ENCODE measurements at places on chromosomes 12 and 14.

DNA sequence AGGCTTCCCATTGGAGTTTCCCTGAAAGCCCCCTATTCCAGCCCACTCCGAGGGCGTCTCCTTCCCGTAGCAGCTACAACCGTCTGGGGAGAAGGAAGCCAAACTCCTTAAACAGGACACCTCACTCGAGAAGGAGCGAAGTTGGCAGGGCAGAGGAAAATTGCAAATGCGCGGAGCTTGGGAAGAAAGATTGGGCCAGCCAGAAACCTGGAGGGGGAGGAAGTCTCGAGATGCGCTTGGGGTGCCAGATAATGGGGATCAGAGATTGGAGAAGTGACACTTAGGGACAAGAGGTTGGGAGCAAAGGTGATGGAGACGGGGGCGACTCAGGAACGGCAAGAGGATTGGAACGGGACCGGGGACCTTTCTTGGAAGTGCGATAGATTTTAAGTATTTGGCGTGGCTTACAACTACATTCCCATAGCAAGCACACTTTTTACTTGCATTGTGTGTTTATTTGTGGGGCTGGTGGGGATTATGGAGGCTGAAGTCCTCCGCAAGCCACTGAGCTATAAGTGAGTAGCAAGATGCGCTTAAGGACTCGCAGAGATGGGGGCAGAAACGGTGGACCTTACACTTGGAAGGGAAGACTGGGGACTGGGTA, 926 bp downstream of the HRK start:
- no peaks in the 10 kb centered on the region for H3K36me3 ChIP-seq
- no peak overlapping the region for H3K27ac ChIP-seq
- H3K27me3 ChIP-seq: peaks cover 44% of the 10 kb centered on the region
- DNase-seq: no peak

DNA sequence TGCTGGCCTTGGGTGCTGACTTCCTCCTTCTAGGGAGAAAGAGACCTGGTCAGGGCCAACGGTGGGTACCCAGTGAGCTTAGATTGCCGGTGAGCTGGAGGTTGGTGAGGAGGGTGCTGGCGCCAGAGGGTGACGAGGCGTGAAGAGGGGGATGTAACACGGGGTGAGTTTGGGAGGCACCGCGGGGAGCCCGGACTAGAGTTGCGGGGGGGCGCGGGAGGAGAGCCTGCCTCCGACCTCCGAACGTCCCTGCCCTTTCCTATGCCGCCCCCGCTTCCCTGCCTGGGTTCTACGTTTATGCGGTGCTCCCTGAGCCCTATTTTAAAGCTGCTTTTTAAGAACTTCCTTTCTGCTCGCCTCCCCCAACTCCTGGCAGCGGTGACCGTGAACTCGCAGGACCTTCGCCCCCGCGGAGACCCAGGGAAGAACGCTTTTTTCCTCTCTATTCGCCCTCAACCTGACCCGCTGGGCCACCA, 18.6 kb downstream of the OR6S1 start:
- no peak for DNase-seq
- H3K36me3 ChIP-seq: no peaks in the 10 kb centered on the region
- peak overlapping the region; percentile 35 for H3K4me3 ChIP-seq
- no peak overlapping the region for H3K27ac ChIP-seq
- H3K27me3 ChIP-seq: no peaks in the 10 kb centered on the region

DNA sequence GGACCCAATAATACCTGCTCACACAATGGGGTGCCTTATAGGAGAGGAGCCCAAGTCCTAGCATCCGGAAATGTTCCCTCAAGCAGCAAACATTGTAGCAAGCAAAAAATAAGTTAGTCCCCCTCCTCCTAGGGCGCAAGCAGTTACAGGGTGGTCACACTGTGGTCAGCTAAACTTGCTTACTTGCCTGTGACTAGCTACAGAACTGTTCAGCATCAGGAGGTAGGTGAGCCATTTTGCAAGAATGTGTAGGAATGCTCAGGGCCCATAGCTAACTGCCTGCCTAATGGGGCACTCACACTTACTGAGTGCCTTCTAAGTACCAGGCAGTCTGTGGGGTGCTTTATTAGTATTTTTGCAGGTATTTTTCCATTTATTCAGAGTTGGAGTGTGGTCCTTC, 154.6 kb upstream of the GRIN2B start:
- H3K4me1 ChIP-seq: no peaks in the 10 kb centered on the region
- H3K27me3 ChIP-seq: no peaks in the 10 kb centered on the region
- no peaks in the 10 kb centered on the region for H3K36me3 ChIP-seq
- no peak overlapping the region for H3K27ac ChIP-seq

GRCh38 chr12:14952299-14952921, 9.0 kb downstream of the ARHGDIB start:
- H3K36me3 ChIP-seq: no peaks in the 10 kb centered on the region
- H3K4me1 ChIP-seq: no peaks in the 10 kb centered on the region
- no peak overlapping the region for H3K4me3 ChIP-seq

- H3K27ac ChIP-seq: no peak overlapping the region
- no peaks in the 10 kb centered on the region for H3K36me3 ChIP-seq
- DNase-seq: no peak
- H3K4me1 ChIP-seq: no peaks in the 10 kb centered on the region
- no peaks in the 10 kb centered on the region for H3K27me3 ChIP-seq
Observed at GRCh38 chr12:14322403-14322802, 43.1 kb upstream of the ATF7IP start.

- no peaks in the 10 kb centered on the region for H3K4me1 ChIP-seq
- H3K27ac ChIP-seq: no peak overlapping the region
Observed at GRCh38 chr12:128606538-128606937, 217.2 kb downstream of the SLC15A4 start.

DNA sequence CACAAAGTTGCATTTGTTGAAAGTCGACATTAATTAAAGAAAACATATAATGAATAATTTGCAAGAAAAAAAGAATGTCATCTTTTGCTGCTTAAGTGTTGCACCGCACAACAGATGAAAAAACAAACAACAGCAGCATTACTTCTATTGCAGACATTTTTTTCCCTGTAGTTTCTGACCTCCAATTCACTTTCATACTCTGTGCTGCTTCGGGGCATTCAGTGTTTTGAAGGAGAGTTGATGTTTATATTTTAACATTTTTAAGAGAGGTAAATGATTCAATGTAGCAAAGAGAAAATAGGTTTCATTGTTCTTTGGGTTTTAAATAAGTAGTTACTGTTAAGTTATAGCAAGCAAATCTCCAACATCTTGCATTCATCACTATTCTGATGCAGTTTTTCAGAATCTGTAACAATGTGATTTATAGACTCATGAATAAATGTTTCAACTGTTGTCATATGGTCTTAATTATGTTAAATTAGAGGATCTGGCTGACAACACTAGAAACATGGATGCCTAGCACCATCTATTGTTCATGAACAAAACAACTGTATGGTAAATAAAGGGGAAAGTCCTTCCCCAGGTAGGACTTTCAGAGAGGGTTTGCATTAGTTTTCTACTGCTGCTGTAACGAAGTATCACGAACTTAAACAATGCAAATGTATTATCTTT, 168.1 kb downstream of the BCAT1 start:
- no peaks in the 10 kb centered on the region for H3K27me3 ChIP-seq
- no peak overlapping the region for H3K27ac ChIP-seq
- no peaks in the 10 kb centered on the region for H3K36me3 ChIP-seq
- no peak overlapping the region for H3K4me3 ChIP-seq
- H3K4me1 ChIP-seq: no peaks in the 10 kb centered on the region

DNA sequence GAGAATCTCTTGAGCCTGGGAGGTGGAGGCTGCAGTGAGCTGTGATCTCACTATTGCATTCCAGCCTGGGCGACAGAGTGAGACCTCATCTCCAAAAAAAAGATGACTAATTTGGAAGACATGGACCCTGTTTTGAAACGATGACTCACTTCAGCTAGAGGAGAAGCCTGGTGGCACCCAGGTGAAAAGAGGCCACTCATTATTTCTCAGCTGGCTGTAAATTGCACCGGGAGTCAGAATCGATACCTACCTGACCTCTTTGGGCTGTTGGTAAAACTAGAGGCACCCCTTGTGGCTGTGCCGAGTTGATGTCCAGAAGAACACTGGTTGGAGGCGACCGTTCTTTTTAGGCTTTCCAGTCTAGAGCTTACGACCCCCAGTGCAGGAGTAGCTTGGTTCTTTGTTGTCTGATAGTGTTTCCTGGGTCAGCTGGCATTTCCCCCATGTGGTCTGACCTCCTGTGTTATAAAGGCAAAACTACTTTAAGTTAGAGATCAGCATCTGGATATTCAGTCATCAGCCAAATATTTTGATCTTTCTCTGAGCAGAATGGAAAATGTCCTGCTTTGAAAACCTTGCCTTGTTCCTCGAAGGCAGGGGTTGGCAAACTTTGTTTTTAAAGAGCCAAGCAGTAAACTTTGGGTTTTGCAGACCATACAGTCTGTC, 93.2 kb downstream of the CHST11 start:
- H3K27ac ChIP-seq: no peak overlapping the region
- no peaks in the 10 kb centered on the region for H3K36me3 ChIP-seq
- no peak for DNase-seq
- peaks cover 1% of the 10 kb centered on the region for H3K4me1 ChIP-seq
- no peaks in the 10 kb centered on the region for H3K27me3 ChIP-seq
- H3K4me3 ChIP-seq: no peak overlapping the region

- peaks cover 15% of the 10 kb centered on the region for H3K36me3 ChIP-seq
- H3K4me1 ChIP-seq: no peaks in the 10 kb centered on the region
- no peak overlapping the region for H3K4me3 ChIP-seq
- no peaks in the 10 kb centered on the region for H3K27me3 ChIP-seq
Observed at GRCh38 chr12:6553051-6553868, 2.6 kb downstream of the IFFO1 start.
